ENCODE measurements at places on chromosomes 3 and 15.

DNA sequence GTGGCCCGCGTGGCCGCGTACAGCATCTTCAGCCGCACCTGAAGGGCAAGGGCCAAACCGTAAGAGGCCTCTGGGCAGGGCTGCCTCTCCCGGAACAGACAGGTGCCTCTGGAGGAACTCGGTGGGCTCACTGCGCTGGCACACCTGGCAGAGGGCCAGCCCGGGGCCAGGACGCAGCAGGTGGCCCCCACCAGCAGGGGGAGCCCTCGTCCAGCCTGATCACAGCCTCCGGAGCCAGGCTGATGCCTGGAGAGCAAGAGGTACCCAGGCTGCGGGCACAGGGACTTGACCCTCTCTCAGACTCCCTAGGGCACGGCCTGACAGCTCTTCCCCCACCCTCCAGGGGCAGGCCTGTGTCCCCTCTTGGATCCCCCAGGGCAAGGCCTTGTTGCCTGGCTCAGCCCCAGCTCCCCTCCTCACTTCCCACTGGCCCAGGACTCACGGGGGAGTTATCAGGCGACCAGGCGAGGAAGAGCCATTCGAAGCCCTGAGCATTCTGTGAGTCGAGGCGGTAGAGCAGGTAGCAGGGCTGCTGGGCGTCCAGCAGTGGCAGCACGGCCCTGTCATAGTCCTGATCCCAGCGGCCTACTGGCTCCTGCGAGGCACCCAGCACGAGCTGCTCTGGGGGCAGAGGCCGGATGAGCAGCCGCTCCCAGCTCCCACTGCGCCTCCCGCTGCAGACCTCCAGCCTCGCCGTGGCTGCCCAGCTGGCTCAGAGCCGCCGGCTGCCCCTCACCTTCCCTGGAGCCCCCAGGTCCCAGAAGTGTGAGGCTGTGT, 6.2 kb upstream of the TLR9 start:
- no peak for DNase-seq

DNA sequence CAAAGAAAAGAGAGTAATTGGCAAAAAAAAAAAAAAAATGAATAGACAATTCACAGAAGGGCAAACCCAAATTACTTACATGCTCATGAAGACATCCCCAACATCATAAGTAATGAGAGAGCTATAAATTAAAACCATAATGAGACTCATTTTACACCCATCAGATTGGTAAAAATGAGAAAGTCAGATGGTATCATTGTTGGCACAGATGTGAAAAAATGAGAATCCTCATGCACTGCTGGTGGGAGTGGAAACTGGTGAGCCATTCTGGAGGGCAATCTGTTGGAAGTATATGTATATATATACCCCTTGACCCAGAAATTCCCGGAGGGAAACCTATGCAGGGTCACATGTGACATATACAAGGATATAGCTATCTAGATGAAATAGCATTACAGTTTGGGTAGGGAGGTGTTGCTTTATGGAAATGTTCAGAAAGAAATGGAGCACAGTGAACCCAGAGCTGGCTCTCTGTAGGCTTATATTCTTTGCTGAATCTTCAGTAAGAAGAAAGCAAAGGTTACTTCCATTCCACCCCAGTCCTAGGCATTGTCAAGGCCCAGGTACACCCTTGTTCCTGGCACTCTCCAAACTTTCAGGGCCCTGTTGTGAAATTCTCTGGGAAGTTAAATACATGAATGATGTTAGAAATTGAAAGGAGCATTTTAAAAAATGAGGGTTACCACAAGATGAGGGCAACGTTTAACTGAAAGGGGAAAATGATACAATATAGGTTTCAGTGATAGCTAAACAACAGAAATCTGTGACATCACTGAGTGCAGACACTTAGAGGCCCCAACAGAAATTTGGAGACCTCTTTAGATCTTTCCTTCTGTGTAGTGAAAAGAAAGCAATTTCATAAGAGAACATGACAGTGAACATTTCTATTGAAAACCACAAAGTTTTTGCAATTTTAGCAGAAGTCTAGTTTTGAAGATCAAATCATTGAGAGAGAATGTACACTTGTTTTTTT, 132.7 kb upstream of the TPRG1 start:
- DNase-seq: peak; percentile 79

- no peak for DNase-seq
Observed at GRCh38 chr15:90837094-90837493, 31.3 kb upstream of the FURIN start.

GRCh38 chr15:73633991-73634495, 854 bp upstream of the NPTN start:
- no peak for DNase-seq

DNA sequence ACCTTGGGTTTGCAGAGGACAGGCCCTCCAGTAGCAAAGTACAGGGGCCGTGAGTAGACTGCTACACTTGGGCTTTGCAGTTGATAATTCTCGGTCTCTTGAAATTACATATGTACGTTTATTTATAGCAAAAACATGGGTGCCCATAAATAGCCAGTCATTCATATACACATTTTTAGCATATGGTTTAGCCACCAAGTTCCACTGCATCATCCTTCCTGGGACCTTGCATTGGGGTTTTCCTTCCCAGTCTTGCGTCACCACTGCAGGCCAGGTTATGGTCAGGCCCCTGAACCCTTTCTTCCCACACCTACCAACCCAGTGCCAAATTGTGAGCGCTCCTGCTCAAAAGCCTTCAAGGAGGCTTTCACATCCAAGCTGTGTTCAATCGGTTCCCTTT, 12.7 kb downstream of the KLHL25 start:
- DNase-seq: no peak

- DNase-seq: no peak
Observed at GRCh38 chr3:170829546-170830272, 40.3 kb downstream of the RPL22L1 start.

GRCh38 chr3:15899388-15899787, 101.6 kb upstream of the ANKRD28 start:
- no peak for DNase-seq

DNA sequence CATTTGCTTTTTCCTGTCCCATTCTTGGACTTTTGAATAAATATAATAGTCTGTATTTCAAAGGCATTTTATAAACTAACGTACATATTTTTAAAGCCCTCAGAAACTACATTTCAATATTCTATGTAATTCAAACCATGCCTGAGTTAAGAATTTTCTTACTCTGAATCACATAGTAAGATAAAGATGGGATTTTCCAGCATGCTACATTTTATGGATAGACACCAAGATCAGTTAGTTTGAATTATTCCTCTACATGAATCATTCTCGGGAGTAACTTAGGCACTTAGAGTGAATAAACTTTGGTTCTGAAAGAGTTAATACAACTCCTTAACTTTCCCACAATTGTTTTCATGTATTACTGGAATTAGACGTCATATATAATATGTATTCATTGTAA, 713.3 kb upstream of the CBLB start:
- no peak for DNase-seq

DNA sequence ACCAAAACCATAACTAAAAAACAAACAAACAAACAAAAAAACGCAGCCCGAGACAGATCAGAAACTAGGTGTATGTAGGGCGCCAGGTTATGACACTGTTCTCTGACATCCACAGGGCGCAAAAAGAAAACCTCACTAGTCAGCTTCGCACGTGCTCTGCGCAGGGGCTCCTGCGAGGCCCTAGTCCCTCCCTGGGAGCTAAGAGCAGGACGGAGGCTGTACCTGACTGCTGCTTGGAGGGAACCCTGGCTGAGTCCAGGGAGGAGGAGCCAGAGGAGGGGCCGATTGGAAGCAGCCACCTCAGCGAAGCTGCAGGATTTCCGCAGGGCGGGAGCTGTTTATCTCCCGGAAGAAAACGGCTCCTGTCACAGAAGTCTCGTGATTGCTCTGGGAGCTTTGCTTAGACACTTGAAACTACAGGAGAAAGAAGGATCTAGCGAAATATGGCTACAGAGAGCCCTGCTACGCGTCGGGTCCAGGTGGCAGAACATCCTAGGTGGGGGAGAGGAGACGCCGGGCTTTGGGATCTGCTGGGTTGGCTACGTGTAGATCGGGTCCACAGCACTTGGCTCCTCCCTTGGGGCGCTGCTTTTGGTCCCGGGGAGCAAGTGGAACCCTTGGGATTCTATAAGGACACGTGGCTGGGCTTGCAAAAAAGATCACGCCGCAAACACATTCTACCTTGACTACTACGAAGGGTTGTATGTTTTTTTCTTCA, at the start of gene GALK2:
TSS of gene GALK2 (plus strand) at position 368 of the 718 bp plus-strand sequence. CDS start at position 444, 76 bp downstream.
- peak; percentile 68 for DNase-seq

DNA sequence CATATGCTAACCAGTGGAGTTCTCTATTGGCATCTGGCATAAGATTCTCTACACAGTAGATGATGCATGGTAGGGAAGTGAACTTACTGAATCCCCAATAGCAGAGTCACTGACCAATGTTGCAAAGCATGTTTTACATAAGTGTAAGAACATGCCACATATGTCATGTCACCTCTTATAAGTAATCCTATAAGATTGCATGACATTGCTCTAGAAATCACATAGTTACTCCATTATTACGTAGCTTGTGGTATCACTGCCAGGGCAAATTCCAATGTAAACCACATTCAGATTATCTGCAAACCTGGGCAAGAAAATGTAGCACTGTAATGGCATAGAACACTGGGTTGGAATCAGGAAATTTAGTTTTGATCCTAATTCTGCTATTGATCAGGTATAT, 198.2 kb upstream of the UMPS start:
- DNase-seq: no peak

DNA sequence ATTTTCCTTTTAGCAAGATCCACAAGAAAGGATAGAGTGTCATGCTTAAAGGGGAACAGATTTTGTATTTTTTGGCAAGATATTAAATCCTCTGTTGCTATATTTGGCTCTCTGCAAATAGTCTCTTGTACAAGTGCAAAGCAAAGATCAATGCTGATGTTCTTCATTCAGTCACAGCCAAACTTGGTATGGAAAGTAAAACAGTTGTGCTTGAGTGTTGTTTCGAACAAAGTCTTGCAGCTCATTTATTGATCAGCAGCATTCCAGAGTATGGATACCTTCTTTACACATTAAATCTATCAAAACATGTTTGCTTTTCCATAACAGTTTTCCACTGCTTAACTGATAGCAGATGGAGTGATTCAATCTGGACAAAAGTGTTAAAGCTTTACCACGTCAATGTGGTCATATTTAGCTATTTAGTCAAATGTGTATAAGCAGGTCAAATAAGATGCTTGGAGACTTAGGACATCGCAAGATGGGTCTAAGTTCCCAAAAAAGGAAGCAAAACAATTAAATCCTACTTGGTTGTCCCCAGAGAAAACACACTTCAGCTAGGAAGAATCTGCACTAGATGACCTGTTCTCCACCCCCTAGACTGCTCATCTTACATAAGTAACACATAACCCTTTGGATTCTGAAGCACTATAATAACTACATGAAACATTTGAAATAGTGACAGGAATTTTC, 52.4 kb downstream of the VGLL3 start:
- no peak for DNase-seq

GRCh38 chr15:63503739-63504246, 600 bp upstream of the USP3 start:
- DNase-seq: no peak

DNA sequence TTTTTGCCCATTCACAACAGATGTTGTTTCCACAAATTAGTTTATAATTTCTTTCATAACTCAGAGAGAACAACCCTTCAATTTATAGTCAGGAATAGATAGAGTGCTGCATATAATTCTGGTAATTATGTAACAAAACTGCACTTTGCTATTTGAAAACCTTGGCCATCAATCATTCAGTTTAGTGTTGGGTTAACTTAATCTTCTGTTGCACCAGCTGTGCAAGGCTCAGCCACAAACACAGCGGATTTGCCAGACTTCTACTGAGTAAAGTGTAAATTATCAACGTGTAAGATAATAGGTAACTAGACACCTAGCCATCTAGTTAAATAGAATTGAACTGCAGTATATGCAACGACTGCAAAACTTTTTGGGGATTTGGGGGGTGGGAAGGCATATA, 1064.3 kb upstream of the EPHA6 start:
- peak; percentile 92 for DNase-seq
